Inflammatory macrophage treated with lipopolysaccharide for 4 hours (primary cell): ENCODE measurements at places on chromosomes 7 and 10.
A peak's percentile ranks its signal among the peaks of the same experiment; 100 is the strongest.

- no peak for DNase-seq
Measured at GRCh38 chr10:88226891-88227290, 356.2 kb downstream of the RNLS start.

DNA sequence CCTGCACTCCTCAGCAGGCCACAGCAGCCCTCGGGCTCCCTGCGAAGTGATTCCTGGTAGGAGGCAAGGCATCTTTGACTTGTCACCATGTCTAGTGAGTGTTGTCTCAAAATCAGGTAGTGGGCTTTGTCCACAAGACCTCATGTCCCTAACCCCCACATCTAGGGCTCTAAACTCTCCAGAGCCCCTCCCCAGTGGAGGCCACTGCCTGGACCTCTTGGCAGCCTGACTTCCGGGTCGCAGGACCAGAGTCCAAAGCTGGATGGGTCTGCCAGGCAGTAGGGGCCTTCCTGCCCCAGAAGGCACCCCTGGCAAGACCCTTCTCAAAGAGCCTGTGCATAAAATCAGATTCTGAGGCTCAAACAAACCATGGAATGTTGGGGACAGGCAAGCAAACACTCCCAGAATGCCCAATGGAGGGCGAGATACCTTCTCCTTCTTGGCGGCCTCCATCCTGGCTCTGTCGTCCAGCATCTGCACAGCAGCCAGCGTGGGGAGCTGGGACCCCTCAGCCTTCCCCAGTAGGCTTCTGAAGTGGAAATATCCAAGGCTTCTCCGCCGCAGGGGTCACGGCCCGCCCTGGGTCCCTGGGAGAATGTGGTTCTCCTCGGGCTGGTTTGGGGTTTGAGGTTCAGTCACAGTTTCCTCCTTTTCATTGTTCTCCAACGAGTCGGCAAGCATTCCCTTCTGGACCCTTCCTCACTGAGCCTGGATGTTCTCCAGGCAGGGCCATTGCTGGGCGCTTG, 586 bp downstream of the GCK start:
- DNase-seq, result no peak

DNA sequence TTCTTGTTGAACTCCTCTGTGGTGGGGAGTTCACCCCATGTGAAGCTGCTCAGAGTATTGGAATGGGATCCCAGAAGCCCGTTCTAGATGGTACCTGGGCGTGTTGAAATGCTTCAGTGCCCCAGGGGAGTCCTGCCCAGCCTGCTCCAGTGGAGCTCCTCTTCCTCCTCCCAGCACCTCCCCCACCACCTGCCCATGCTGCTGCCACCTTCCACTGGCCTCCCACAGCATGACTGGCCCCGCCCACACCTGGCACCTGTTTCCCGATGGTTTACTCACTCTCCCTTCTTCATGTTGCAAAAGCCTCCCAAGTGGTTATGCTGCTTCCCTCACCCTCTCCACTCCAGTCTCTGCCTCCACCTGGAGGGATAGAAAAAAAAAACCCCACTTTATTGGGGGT, 32.2 kb upstream of the PCBD1 start:
- no peak for DNase-seq

DNA sequence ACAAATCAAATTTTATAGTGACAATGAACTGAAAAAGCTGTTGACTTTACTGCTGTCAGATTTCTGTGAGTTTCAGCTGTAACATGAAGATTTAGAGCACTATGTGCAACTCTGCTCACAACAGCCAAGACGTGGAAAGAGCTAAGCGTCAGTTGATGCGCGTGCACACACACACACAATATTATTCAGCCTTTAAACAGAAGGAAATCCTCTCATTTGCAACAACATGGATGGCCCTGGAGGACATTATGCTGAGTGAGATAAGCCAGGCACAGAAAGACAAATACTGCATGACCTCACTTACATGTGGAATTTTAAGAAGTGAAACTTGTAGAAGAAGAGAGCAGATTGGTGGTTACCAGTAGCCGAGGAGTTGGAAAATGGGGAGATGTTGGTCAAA, 82.8 kb upstream of the FRMD4A start:
- peak; percentile 6 for DNase-seq

GRCh38 chr7:636396-636795, 90.1 kb upstream of the DNAAF5 start:
- peak; percentile 37 for DNase-seq
